IMR-90 (cell line): ENCODE measurements at places on chromosomes 3 and 15. TPM values are rescaled to one million over a fixed set of nuclear protein-coding genes. Genes with fewer than 3 reads are reported as not detected.

DNA sequence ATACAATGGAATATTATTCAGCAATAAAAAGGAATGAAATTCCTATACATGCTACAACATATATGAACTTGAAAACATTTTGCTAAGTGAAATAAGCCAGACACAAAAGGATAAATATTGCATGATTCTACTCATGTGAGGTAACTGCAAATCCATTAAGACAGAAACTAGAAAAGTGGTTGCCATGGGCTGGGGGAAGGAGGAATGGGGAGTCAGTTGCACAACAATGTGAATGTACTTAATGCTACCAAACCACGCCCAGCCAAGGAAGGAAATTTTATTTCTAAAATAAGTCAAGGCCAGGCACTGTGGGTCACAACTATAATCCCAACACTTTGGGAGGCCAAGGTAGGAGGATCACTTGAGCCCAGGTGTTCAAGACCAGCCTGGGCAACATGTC lies 9.8 kb upstream of the GMPPB start:
- no peak for DNase-seq

DNA sequence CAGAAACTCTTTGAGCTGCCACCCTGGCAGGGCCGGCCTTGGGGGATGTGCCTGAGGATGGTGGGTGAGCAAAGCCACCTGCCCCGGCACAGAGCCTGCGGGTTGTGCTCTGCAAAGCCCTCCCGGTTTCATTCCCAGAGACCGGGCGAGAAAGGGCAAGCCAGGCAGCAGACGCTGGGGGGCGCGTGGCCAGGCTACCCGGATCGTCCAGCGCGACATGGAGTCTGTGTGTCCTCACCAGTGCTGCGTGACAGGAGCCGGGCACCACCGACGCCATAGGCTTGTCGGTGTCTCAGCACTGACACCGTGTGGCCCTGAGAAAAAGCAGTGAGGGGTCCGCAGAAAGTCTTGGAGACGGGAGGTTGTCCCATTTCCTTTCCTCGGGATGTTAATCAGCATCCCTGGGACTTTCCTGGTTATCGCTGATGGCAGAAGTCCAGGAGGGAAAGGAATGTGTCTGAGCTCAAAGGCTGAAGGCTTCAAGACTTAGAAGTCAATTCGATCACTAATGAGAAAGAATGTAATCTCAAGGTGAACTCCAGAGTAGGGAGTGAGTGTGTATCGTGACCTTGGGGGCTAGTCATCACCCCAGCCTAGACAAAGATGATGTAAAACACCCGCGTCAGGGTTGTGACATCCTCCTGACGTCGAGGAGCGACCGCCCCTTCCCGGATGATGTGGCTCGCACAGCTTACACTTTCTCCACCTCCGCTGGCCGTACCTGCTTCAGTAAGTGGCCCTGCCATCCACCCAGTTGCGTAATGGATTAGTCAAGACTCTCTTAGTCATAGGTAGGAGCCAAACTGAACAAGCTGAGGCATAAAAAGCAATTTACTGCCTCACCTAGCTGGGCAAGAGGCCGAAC lies 36.3 kb upstream of the PLA2G4E start:
- DNase-seq: peak; percentile 62

GRCh38 chr15:51390241-51390965 lies 48.9 kb downstream of the GLDN start:
- no peak for DNase-seq

GRCh38 chr3:34882764-34883163 lies 756.6 kb upstream of the ARPP21 start:
- DNase-seq: no peak

DNA sequence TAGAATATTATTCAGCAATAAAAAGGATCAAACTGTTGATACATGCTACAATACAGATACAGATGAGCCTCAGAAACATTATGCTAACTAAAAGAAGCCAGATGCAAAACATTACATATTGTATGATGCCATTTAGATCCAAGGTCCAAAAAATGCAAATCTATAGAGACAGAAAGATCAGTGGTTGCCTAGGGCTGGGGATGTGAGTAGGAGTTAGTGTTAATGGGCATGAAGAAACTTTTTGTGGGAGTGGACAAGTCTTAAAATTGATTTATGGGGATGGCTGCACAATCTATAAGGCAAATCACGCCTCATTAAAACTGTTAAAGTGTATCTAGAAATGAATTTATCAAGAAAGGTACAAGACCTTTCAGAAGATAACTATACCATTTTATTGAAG lies 45.0 kb downstream of the EHHADH start:
- no peak for DNase-seq

DNA sequence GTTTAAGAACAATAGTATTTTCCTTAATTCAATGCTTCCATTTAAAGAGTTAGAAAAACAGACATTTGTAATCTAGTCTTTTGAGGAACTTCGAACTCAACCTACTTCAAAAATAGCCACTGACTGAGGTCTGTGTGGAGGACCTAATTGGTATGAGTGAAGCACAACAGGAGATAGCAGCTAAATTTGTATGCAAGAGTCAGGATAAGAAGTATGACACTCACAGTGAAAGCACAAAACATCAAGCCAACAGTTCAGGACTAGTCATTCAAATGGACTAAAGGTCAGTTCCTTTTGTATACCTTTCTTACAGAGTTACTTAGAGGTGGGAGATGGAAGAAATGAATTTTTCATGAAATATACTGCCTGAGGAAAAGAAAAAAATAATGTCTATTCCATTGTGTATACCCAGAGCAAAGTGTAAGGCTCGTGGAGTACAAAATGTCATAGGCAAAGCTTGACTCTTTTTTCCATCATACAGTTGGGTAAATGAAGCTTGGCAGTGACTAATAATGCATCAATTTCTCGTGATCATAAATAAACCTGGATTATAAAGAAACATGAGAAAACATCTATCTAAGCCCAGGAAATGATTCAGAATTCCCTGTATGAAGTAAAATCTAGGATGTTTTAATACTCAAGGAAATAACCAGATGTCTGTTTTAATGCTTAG lies 1005.2 kb upstream of the CADM2 start:
- no peak for DNase-seq

GRCh38 chr15:74723754-74724334 lies 1.5 kb downstream of the CYP1A1 start:
- peak; percentile 46 for DNase-seq

GRCh38 chr3:81763001-81763400 lies 1.6 kb upstream of the GBE1 start:
- DNase-seq: no peak

- peak; percentile 47 for DNase-seq
Observed at GRCh38 chr3:168002786-168003368, 92.8 kb downstream of the GOLIM4 start.

GRCh38 chr3:1766384-1766783 lies 332.3 kb upstream of the CNTN4 start:
- DNase-seq: no peak

DNA sequence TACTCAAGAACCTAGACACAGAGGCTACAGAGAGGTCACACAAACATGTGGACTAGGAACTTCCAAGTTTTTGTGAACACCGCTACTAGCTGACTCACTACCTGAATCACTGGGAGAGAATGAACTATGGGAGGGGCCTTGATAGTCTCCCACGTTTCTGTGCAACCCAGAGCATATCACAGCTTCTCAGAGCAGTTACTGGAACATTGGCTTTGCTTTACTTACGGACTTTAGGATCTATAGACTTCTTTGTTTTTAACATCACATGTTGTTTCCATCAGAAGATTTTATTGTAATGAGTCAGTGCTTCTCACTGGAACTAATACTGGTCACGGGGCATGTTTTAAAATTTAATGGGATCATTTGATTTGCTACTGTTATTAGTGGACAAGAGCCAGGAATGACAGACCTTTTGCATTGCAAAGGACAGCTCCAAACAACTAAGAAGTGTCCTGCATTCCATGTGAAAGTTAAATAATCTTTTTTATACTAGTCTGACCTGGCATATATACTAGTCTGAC lies 35.6 kb downstream of the RTP4 start:
- DNase-seq: peak; percentile 97

DNA sequence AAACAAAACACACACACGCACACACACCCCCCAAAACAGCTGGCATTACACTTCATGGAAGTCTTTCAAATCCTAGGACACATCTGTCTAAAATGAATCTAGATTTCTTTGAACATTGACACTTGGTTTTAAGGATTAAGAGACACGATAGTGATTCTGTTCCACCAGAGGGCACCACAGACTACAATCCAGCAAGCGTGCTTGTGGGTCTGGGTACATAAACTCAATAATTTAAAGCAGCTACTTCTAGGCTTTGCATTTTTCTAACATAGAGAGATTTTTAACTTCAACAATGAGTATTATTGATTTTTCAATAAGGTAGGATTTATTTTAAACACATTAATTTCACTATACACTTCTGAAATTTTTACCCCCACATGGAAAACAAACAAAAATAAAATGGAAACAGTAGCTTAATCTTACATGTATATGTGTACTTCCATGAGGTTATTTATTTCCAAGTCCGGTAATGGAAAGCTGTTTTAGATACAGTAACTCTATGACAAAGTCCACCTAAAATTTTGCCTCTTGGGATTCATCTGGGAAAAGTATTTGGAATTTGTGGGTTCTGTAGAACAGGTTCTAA lies 564.0 kb upstream of the TGFBR2 start:
- DNase-seq: peak; percentile 79

GRCh38 chr3:54357301-54357700 lies 234.9 kb downstream of the CACNA2D3 start:
- no peak for DNase-seq

DNA sequence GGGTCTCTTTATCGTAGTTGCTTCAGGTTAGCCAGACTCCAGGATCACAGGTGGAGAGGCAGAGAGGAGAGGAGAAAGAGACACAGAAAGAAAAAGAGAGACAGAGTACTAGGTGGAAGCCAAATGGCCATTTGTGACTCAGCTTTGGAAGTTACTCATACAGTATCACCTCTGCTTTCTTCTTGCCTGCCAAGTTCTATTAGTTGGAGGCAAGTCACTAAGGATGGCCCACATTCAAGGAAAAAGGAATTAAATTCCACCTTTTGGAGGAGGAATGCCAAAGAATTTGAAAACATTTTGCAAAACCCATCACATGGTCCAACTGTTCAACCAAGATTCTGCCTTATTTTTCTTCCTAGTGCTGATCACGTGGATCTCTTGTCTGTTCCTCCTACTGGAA lies 291.1 kb downstream of the CHL1 start:
- no peak for DNase-seq

DNA sequence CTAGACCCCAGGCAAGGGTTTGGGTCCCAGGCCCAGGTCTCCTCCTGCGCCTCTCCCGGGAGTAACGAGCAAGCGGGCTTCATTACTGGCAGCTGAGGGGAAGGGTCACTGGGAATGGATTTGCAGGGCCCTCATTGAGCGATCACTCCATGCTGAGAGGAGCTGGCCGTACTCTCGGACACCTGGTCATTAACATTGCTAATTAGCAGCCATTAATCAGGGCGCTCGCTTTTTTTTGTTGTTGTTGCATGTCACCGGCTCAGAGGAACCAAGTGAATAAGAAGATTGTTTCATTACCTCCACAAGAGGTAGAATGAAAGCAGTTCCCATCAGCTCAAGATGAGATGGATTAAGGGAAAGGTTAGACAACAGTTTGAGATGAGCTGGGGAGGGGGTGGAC lies 293.0 kb upstream of the ATP11B start:
- no peak for DNase-seq

DNA sequence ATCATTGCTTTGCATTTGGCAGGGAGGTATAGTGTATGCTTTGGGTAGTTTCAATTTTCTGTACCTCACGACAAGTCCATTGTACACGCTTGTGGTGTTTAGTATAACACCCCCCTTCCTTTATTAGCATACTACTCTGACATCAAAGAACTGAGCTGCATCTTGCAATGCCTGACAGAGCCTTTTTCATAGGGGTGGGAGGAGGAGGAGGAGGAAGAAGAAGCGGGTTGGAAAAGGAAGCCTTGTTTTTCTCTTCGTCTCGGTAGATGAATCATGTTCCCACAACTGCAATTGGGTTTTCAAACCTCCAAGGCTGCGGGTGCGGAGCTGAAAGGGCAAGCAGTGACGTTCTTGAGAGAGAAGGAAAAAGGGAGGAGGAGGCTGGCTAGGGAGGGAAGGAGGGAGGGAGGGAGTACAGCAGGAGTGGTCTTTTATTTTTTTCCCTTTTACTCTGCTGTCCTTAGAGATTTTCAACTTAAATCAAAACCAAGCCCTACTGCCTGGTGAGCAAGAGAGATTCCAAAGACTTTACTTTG lies 175.7 kb downstream of the KLHL25 start:
- peak; percentile 98 for DNase-seq

DNA sequence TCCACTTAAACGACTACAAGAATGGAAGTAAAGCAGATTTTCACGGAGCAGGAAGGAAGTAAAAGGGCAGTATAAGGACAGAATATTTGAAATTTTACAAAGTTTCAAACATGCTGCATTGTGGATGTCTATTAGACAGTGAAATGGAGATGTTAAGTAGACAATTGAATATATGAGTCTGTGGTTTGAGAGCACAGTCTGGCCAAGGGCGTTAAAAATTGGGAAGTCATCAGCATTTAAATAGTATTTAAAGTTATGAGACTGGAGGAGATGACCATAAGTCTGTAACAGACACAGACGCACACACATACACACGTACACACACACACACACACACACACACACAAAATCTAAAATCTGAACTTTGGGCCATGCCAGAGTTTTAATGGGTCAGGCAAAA lies 935.9 kb downstream of the EPHA3 start:
- no peak for DNase-seq

DNA sequence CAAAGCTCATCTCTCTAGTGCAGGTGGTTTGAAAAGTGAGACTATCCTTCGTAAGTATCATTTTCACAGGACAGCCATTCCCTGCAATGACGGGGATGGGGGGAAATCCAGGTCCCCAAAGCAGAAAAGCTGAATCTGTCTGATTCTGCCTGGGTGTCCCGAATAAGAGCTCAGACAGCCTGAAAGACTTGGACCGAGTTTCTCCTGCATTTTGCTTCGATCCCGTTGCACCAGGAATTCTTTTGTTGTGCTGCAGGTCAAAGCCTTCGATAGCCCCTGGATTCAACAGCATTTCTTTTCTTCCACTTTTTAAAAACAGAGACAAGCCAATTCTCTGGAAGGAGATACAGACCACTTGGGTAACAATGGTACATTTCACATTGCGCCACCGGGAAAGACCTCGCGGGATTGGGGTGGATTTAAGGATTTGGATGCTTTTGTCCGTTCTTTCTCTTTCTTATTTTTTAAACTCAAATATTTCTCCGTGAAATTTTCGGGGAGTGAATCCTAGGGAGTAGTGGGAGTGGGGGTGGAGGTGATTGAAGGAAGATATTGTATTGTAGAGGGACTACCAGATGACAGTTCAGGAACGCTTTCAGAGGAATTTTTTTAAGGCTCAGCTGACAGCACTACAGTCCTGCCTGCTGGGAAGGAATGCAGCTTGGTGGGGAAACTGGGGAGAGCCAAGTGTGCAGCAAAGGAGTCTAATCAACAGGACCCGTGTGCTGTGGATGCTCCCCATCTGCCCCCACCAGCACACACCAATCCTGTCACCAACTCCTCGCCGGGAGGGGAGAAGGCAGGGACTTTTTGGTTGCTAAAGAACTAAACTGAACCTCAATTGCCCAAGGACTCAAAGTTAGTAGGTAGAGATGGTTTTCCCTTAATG lies 2.6 kb downstream of the SLITRK3 start:
- no peak for DNase-seq

The LYZL4 gene
- total RNA-seq: not detected in 2 replicates

The ZNF660 gene
- 1.3 and 1.4 TPM in 2 replicates for total RNA-seq

The SPINT1 gene
- 0.56 and 0.90 TPM in 2 replicates for total RNA-seq

The FRMD4B gene
- total RNA-seq: 0.28 and 0.36 TPM in 2 replicates

The INKA1 gene
- total RNA-seq: 2.3 and 2.8 TPM in 2 replicates

The SLC9C1 gene
- not detected in 2 replicates for total RNA-seq

The ZNF80 gene
- total RNA-seq: not detected in 2 replicates
